Posterior cingulate gyrus (tissue), 11 donors: ENCODE measurements at places on chromosomes 11 and 22.

GRCh38 chr11:109377039-109377742 is 44.8 kb upstream of the C11orf87 start:
- no peak for DNase-seq

- DNase-seq, result no peak
These were observed 11.7 kb upstream of the ANKRD42 start for GRCh38 chr11:83181815-83182214.

GRCh38 chr11:130420478-130421198 is 7.8 kb downstream of the ADAMTS8 start:
- no peak for DNase-seq

GRCh38 chr11:117146521-117146920 is 2.4 kb downstream of the PAFAH1B2 start:
- no peak for DNase-seq

GRCh38 chr11:122179961-122180834 is 64.2 kb upstream of the BLID start:
- no peak for DNase-seq

GRCh38 chr11:44577231-44577830 is 11.9 kb downstream of the CD82 start:
- DNase-seq, result no peak

DNA sequence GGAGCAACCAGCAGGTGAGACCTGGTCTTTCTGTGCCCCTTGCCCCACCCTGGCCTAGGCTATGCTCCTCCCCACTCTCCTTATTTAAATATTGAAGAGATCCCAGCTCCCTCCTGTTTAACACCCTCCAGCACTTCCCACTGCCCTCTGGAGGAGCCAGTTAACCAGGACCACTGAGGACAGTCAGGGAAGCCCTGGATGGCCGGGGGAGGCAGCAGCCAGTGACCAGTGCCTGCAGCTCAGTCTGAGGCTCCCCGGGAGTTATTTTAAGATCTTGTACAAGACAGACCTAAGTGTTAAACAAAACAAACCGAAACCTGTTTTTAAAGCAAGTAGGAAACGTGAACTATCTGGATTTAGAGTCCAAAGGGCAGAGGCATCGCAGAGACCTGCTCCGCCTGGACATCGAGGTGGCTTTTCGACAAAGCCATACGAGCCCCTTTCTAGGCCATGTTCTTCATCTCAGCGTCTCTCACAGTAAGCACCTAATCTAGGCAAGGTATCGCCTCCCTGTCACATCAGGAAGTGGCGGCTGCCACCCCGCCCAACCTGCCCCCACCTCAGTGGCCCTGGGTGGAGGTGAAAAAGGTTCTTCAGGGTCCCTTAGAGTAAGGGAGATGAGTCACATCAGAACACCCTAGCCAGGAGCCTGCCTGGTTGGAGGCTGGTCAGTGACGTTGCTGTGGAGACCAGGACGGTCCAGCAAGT is 35.2 kb downstream of the TRMU start:
- no peak for DNase-seq

- peak; percentile 71 for DNase-seq
These were observed 13.8 kb downstream of the UQCR10 start for GRCh38 chr22:29780748-29781676.

DNA sequence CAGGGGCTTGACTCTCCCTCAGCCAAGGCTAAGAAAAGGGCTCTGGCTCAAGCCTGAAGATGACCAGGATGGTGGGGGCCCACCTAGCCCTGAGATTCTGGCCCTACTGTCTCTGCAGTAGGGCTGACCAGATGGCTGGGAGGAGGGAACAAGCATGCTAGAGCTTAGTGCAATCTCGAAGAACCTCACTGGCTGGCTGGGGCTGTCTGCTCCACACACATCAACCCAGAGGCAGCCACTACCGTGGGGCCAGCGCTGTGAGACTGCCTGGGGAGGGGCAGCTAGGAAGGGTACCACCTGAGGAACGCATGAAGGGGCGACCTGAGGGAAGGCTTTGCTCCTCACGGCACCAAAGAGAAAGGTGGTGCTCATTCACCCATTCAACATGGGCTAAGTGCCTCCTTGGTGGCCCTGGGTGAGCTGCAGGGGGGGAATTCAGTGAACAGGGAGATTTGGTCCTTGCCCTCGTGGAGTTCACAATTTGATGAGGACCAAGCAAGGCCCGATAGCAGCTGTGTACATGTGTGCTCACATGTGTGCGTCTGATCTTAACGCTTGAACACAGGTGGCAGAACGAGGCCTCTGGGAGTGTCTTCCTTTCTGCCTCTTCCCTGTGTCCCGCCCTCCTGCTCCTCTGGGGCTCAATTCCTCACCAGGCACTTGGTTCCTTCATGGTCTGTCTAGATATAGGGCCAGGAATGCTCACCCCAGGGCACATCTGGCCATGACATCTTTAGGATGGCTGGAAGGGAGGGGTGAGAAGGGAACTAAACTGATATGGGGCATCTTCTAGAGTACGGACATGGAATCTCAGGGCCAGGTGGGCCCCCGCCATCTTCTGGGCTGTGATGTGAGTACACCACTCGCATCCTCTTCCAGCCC is 102.3 kb upstream of the PITPNB start:
- DNase-seq, result no peak

DNA sequence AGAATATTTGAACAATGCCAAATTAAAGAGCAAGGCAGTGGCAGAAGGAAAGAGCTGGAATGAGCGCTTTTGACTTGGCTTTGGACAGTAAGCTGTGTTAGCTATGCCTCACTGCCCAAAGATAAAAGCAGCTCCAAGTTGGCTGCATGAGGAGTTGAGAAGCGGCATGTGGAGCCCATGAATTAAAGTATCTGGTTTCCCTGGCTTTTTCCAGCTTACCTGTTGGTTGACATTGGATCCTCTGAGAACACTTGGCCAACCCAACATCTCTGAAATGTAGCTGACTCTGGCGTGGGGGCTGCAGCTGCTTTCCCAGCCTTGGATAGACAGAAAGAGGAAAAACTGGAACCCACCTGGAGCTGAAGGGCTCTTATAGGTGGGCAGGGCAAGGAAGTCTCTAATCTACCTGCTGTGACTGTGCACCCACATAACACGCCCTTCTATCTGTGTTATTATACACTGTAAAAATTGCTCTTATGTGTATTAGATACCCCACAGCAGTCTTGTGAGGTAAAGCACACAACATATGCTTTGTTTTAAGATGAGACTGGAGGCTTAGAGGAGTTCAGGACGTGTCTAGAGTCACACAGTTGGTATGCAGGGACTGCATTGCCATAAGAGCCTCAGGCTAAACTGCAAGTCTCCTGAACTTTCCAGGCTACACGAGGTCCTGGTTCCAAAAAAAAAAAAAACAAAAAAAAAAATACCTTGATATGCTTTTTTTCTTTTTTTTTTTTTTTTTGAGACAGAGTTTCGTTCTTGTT is 5.8 kb downstream of the UBASH3B start:
- DNase-seq, result no peak

- no peak for DNase-seq
These were observed 636.2 kb upstream of the CCDC90B start for GRCh38 chr11:83922318-83922717.

DNA sequence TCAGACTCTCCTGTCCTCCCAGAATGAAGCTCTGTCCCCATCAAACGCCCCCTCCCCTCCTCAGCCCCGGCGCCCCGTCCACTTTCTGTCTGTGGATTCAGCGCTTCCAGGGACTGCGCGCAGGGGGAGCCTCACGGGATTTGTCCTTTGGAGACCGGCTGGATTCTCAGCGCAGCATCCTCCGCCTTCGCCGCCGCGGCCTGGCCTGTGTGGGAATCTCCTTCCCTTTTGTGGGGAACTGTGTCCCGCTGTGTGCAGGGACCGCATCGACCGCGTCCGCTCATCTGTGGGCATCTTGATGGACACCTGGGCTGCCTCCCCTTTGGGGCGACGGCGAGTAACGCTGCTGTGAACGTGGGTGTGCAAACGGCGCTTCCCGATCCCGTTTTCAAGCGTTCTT is 1.1 kb upstream of the SCT start:
- no peak for DNase-seq

DNA sequence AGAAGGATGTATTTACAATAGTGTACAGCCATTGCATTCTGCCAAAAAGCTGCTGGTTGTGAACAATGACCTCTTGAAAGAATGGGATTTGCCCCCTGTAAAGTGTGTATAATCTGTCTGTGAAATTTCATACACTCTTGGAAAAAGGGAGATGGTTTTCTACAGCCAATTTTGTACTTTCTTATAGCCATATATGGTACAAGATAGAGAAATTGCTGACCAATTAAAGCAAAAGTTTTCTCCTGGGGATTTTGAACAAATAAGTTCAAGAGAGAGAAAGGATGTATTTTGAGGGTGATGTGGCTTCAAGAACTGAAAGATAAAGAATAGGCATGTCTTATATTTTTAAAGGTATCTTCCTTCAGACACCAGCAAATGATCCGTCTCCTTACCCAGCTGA is 211.0 kb downstream of the NAV2 start:
- DNase-seq, result no peak
